ENCODE measurements at places on chromosomes 7 and 10.

DNA sequence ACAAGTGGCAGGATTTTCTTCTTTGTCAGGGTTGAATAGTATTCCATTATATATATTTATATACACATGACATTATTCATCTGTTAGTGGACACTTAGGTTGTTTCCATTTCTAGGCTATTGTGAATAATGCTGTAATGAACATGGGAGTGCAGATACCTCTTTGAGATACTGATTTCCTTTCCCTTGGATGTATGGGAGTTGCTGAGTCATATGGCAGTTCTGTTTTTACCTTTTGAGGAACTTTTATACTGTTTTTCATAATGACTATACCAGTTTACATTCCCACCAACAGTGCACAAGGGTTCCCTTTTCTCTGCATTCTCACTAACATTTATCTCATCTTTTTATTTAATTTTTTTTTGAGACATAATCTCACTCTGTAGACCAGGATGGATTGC lies 1.8 kb upstream of the CLCN1 start:
- DNase-seq, result no peak

DNA sequence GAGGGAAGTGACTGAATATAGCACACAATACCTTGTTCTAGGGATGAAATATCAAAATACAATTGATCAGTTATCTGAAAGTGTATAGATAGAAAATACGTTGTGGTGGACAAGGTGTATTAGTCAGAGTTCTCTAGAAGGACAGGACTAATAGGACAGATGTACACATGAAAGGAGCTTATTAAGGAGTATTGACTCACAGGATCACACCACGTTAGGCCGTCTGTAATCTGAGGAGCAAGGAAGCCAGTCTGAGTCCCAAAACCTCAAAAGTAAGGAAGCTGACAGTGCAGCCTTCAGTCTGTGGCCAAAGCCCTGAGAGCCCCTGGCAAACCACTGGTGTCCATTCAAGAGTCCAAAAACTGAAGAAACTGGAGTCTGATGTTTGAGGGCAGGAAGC lies 406.1 kb downstream of the MDFIC start:
- DNase-seq, result no peak

GRCh38 chr10:133342942-133343341 lies 4.2 kb upstream of the PRAP1 start:
- DNase-seq, result no peak

DNA sequence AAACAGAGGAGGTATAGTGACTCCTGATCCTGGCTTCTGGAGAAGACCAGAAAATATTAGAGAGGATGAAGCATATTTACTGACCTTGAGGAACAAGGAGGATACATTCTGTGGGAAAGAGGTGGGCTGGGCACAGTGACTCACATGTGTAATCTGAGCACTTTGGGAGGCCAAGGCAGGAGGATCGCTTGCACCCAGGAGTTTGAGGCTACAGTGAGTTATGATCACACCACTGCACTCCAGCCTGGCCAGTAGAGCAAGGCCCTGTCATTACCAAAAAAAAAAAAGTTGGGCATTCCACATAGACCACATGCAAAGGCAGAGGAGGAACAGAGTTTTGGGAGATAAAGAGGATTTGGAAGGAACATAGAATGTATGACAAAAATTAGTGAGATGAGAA lies 4.4 kb upstream of the ACBD5 start:
- no peak for DNase-seq

DNA sequence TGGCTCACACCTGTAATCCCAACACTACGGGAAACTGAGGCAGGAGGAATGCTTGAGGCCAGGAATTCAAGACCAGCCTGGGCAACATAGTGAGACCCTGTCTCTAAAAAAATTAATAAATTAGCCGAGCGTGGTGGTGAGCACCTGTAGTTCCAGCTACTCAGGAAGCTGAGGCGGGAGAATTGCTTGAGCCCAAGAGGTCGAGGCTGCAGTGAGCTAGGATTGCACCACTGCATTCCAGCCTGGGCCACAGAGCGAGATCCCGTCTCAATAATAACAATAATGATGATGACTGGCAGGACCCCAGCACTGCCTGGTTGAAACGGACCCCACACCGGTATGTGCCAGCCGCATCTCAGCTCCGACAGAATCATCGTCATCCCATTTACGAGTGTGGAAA lies 93.0 kb downstream of the ELFN1 start:
- no peak for DNase-seq

DNA sequence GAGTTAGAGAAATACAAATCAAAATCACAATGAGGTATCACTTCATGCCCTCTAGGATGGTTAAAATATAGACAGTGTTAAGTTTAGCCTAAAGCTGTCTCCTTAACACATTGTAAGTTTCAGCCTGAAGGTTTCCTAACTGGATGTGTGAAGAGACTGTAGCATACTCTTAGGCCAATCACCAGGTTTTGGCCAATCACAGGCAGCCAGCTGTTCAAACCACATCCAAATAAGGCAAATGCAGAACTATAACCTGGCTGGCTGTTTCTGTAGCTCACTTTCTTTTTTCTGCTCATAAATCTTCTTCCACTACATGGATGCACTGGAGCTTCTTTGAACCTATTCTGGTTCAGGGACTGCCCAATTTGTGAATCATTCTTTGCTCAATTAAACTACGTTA lies 19.7 kb downstream of the ESYT2 start:
- DNase-seq, result no peak

- DNase-seq, result no peak
These were observed 7.3 kb downstream of the ZCCHC24 start for GRCh38 chr10:79438021-79438698.

DNA sequence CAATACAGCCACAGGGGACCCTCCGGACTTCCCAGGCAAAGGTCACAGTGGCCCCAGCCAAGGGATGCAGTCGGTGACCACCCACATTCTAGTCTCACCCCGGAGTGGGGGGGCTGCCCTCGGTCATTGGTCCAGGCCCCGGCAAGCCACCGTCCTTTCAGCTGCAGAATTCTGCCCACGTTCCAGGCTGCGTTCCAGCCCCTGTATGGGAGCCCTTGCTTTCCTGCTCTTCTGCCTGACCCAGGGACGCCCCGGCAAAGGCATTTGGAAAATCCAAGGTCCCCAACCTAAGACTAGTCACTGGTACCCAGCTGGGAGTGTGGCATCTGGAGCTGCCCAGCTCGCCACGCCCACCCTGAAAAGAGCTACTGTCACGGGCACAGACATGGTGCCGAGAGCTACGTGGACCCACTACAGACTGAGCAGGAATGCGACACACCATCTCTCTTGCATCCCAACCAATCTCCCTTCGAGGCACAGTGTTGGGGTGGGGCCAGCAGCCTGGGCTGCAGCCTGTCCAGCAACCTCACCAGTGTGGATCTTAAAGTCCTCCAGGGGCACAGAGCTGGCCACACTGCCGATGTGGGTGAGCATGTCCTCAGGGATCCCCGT lies 18.6 kb downstream of the OGDHL start:
- no peak for DNase-seq

DNA sequence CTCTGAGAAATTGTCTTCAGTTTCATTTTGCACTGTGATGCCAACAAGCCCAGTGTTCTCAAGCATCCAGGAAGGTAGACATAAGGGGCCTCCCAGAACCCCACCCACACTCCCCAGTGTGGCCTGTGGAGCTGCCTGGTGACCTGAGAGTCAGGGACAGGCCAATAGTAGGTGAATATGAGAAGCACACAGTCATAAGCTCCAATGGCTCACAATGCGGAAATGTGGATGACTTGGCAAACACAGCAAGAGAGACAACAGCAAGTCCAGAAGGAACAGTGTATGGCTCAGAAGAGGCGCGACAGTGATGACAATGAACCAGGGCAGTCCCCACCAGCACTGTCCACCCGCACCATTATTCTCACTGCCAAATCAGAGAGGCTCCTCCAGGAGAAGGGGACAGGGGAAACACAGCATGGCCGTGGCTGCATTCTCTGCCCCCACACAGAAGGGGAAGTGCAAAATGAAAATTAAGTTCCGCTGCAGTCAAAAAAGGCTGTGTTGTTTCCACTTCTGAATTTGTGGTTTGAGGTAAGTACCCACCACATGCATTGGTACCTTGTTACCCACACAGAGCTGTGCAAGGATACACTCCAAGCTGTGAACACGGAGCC lies 419.8 kb downstream of the GRID1 start:
- no peak for DNase-seq

GRCh38 chr10:131650169-131650705 lies 250.6 kb upstream of the PPP2R2D start:
- no peak for DNase-seq

DNA sequence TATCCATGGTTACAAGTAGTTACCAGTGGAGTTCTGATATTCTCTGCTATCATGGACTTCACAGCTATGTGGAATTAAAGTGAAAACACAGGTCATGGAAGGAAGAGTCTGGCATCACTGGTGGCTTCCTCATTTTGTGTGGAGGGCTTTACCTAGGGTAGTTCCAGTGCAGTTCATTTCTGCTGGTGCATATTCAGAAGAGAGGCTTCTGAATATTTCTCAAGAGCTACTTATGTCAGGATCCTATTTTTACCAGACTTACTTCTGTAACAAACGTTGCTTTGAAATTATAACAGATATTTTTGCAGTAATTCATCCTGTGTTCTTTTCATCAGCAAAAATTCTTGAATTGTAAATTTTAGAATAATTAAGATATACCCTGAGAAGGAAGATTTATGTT lies 236.5 kb upstream of the NPSR1 start:
- DNase-seq, result no peak

GRCh38 chr7:85030893-85031292 lies 156.0 kb downstream of the SEMA3D start:
- no peak for DNase-seq

DNA sequence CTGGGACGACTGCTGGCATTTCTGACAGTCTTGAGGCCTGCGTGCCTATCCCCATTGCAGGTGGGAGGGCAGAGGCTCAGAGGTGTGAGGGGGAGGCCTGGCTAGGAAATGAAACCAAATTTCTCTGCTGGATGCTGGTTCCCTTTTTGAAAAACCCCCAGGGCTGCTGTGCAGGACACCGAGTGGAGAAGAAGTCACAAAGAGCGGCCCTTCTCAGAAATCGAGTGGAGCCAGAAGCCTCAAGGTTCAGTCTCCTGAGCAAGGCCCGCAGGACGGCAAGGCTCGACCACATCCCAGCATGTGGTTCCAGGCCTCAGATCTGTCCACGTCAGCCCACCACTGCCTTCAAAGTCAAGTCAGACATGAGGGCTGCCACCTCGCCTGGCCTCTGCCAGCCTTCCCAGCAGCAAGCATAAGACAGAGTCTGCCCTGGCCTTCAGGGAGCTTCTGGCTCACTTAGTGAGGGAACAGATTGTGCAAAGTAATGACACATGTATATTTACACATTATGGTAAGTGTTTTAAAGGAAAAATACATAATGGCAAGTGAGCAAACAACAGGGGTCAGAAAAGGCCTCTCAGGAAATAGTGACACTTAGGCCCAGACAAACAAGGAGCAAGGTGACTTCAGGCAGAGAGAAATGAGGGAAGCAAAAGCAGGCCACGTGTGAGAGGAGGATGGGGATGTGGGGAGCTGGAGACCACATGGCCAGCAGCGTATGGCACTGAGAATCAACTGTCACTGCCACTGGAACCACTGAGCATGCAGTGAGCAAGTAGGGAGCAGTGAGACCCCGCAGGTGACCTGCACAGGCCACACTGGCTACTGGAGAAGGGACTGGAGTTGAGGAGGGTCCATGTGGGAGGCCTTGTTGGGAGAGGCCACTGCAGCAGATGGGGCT lies 86.7 kb downstream of the ARHGAP22 start:
- no peak for DNase-seq

DNA sequence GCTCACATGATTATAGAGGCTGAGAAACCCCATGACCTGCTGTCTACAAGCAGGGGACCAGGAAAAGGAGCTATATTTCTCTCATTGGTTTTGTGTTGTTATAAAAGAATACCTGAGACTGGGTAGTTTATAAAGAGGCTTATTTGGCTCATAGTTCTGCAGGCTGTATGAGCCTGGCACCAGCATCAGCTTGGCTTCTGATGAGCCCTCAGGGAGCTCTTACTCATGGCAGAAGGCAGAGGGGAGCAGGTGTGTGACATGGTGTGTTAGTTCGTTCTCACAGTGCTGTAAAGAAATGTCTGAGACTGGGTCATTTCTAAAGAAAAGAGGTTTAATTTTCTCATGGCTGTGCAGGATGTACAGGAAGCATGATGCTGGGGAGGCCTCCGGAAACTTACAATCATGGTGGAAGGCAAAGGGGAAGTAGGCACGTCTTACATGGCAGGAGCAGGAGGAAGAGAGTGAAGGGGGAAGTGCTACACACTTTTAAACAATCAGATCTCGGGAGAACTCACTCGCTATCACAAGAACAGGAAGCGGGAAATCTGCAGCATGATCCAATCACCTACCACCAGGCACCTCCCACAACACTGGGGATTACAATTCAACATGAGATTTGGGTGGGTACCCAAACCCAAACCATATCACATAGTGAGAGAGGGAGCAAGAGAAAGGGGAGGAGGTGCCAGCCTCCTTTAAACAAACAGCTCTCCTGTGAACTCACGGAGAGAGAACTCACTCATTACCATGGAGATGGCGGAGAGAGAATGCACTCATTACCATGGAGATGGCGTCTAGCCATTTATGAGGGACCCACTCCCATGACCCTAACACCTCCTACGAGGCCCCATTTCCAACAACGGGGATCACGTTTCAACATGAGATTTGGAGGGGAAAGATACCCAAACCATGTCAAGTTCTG lies 133.4 kb downstream of the JCAD start:
- DNase-seq, result no peak

- no peak for DNase-seq
These were observed at the start of gene COMMD3 for GRCh38 chr10:22316286-22317075. Gene COMMD3, plus strand, starts transcription at chr10:22316388. Its CDS starts 30 bp downstream, at chr10:22316418.

- DNase-seq, result no peak
These were observed 517 bp downstream of the ITGB1 start for GRCh38 chr10:32957341-32958084.

DNA sequence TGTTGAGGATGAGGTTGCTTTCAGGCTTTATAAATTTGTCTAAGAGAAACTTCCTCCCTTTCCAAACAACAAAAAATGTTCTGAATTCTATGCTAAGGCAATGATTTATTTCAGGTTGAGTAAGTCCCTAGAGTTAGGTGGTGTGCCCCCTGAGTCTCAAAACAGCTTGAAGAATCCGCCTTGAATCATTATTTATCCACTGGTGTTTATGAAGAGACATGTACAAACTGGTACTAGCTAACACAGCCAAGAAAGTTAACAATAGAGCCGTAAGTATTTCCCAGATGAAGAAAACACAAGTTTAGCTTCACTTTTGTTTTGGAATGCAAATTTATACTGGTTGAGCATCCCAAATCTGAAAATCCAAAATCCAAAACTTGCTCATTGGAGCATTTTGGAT lies 66.2 kb upstream of the SRPK2 start:
- DNase-seq, result no peak

- no peak for DNase-seq
These were observed 59.9 kb downstream of the WDFY4 start for GRCh38 chr10:48744587-48744986.

DNA sequence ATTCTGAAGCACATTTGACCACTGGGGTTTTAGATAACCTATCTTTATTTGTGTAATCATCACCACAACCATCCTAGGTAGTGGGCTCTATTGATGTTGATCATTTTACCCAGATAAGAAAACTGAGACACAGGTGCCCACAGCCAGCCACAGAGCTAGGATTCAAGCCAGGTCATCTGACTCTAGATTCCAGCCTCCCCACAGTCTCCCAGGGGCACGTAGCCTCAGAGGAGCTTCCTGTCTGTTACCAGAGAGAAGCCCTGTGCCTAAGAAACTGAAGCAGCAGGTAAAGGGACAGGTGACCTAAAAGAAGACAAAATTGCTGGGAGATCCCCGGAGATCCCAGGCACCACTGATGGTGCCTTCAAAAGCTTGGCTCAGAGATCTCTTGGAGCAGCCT lies 55.8 kb downstream of the ALOX5 start:
- no peak for DNase-seq

- DNase-seq, result no peak
These were observed 416.2 kb upstream of the GHITM start for GRCh38 chr10:83723080-83723479.

- DNase-seq, result no peak
These were observed 24.0 kb upstream of the KMT2C start for GRCh38 chr7:152459724-152460251.
